ENCODE measurements at places on chromosomes 2 and 18.
A peak's percentile ranks its signal among the peaks of the same experiment; 100 is the strongest.

GRCh38 chr2:219396863-219397457 lies 9.2 kb upstream of the DNPEP start:
- peak; percentile 6 for DNase-seq

DNA sequence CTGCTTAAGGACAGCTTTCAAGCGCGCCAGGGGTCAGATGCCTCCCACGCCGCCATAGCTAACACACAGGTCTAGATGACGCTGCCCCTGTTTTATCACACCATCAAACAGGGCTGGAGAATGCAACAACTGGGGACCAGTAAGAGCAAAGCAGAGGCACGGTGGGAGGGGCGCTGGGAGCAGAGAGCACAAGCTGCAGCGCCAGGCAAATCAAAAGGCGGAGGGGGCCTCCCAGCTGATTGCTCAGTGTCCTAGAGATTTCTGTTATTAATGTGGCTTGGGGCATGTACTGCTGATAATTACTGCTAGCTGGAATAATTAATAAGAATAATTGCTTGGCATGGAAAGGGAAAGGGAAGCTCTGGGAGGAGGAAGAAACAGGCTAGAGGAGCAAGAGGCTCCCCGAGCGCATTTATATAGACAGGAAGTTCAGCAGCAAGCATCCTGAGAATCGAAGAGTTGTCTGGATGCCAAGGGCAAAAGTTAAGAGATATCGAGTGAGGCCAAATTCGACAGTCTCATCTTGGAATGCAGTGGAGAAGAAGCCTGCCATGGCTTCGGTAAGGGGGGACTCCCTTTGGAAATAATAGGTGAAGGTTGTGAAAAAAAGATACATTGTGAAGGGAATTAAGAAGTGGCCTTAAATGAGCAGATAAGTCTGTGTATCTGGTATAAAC lies 104.5 kb upstream of the ZNF521 start:
- DNase-seq = no peak

- no peak for DNase-seq
Measured at GRCh38 chr2:177225965-177226360, 13.4 kb downstream of the HNRNPA3 start.

GRCh38 chr18:75654851-75655751 lies 227.6 kb upstream of the SMIM21 start:
- DNase-seq = no peak

DNA sequence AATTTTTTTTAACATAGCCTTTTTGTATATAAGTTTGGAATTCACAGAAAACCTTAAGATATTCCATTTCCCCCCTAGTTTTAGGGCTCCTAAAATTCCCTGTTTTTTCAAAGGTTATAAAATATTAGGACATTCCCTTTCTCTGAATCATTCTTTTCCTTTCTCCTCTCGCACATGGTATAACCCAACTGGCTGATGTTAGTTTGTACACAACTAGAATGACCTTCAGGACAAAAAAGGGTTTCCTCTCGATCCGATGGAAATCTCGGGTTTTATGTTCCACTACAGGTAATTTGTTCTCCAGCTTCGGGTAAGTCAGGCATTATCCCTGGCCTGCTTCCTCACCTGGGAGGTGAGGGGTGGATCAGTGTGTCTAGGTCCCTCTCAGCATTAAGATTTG lies 215.1 kb downstream of the LDLRAD4 start:
- DNase-seq = no peak

Data from NCI-H2081 (cell line).